ENCODE measurements at places on chromosomes 12 and 14.
A peak's percentile ranks its signal among the peaks of the same experiment; 100 is the strongest.

DNA sequence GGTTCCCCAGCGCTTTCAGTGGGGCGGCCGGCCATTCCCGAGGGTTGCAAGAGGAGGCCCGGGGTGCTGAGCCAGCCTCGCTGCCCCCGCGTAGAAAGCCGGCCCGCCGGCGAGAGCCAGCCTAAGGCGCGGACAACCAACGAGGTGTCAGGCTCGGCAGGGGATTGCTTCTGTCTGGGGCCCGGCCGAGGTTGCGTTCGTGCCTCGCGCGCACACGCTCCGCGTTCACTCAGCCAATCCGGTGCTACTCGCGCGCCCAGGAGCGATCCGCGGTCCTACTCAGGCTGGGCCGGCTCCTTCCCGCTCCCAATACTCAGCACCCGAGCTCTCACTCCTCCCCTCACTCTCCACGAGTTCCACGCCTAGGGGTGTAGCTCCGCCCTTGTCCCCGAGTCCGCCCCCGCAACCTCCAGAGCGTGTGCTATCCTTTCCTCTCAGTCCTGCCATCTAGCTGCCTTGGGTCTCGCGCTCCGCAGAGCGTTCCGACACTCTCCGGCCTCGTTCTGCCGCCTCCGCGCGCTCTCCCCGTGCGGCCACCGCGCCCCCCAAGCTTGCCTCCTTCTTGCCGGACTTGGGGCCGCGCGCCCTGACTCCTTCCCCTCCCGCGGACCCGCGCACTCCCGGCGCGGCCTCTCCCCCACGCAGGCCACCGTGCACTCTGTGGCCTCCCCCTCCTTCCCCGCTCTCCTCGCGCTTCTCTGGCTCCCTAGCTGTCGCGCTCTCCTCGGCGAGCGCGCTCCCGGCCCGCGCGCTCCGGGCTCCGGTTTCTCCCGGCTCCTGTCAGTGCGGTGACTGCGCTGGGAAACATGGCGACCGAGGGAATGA, at the start of gene GPHN:
TSS of gene GPHN (plus strand) at position 426 of the 825 bp plus-strand sequence.
- H3K27me3 ChIP-seq = no peaks in the 10 kb centered on the region
- H3K27ac ChIP-seq = peak within 1 kb of the TSS; percentile 90
- peak; percentile 96 for DNase-seq

DNA sequence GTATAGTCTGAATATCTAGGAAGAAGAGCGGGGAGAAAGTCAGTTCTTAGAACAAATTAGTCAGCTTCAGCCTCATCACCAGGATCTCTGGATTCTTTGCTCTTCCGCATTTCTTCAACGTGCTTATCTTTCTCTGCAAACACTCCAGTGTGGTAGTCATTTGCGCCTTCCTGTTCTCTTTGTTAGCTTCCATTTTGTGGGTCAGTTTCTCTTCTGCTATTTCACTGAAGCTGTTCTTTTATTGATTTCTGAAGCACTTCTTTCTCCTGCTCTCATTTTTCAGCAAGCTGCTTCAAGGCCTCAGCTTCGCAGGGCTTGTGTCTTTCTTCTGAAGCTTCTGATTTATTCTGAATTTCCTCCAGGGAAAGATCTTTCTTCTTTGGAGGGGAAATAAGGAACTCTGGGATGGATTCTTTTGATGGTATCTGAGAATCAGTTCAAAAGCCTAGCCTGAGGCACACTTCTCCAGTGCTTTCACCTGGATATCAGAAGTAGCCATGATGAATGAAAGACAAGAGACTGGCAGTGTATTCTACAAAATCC, 13.5 kb downstream of the AMN1 start:
- no peak overlapping the region for H3K4me3 ChIP-seq
- H3K36me3 ChIP-seq = no peaks in the 10 kb centered on the region
- H3K4me1 ChIP-seq = no peaks in the 10 kb centered on the region

GRCh38 chr12:843609-844008, 91.2 kb downstream of the WNK1 start:
- no peaks in the 10 kb centered on the region for H3K27me3 ChIP-seq
- no peak overlapping the region for H3K4me3 ChIP-seq
- no peaks in the 10 kb centered on the region for H3K36me3 ChIP-seq
- H3K4me1 ChIP-seq = no peaks in the 10 kb centered on the region

DNA sequence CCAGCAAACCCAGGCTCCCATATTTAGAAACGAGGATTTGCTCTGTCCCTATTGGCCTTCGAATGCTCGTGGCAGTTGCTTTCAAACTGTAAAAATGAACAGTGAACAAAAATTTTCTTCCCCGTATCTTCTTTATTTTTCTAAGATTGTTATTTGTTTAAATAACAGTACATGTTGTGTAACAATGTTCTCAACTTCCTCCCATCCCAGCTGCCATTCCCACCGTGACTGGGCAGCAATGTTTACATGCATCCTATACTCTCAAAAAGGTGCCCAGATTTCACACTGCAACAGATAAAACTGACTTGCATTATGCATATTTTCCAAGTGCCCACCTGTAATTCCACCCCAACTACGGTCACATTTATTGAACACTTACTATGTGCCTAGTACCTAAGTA, 12.8 kb downstream of the VCPKMT start:
- no peak for DNase-seq
- no peak overlapping the region for H3K4me3 ChIP-seq
- peaks cover 3% of the 10 kb centered on the region for H3K4me1 ChIP-seq
- no peak overlapping the region for H3K27ac ChIP-seq

DNA sequence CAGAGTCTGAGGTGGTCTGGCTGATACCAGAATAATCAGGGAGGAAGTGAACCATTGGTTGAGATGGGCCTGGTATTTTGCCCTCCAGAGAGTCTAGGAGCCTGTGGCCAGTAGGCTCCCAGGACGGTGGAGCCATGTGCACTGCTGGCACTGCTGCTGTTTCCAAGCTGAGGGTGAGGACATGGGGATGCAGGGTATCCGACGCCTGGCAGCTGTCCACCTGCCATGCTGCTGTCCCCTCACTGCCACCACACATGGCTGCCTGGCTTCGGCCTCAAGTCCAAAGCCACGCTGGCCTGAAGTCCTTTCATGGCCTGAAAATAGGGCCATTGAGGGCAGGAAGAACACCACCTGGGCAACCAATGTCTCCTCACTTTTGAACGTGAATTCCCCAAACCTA, 8.6 kb downstream of the CACNA1C start:
- no peak overlapping the region for H3K27ac ChIP-seq
- DNase-seq = no peak
- H3K36me3 ChIP-seq = no peaks in the 10 kb centered on the region
- H3K4me1 ChIP-seq = peaks cover 4% of the 10 kb centered on the region

DNA sequence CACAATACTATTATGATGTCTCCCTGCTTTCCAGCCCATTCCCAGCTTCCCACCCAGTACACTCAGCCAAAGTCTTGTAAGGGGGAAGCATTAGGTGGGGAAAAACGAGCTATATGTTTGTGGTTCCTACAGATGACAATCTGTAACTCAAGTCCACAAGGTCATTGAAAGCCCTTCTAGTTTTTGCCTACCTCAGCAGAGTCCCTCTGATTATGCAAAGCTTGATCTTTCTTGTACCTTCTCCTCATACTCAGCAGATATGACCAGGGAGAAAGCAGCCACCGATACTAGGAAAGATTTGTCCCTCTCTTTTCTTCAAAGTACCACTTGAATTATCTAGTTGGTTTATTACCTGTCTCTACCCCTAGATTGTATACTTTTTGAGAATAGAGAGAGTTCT, 10.6 kb downstream of the CMAS start:
- no peak overlapping the region for H3K4me3 ChIP-seq
- no peak for DNase-seq
- H3K27ac ChIP-seq = no peak overlapping the region
- H3K36me3 ChIP-seq = no peaks in the 10 kb centered on the region

DNA sequence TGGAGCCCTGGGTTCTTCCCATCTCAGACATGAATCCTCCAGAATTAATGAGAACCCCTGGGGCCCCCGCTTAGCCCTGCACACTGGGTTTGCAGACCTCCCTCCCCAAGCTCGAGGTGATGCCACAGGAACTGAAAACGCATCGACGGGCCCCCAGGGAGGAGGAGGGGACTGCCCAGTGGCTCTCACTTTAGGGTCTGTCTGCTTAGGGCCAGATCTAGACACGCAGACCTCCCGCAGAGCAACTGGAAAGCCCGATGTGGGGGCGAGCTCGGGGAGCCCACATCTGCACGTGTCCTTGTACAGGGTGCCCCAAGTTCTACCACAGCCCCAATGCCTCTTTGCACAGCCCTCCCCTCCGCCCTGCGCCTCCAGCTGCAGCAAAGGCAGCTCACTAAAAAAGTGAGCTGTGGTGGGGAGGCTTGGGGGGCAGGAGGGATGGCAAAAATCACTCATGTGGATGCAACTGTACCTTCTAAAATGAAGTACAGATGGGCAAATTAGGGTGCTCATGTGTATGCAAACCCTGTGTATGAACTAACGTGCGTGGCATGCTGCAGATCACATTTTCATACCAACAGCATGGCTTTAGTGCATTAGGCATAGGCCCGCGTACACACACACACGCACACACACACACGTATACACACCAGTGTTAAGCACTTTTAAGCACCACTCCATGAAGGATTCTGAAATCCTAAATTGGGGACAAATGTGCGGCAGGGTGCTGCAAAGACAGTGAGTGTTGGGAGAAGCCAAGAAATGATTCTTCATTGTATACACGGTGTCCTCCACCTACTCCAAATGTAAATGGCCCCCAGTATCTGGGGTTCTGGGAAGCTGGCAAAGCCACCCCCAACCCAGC, 99.9 kb upstream of the MAP1LC3B2 start:
- DNase-seq = no peak
- H3K27ac ChIP-seq = no peak overlapping the region
- no peaks in the 10 kb centered on the region for H3K27me3 ChIP-seq
- H3K4me1 ChIP-seq = no peaks in the 10 kb centered on the region

DNA sequence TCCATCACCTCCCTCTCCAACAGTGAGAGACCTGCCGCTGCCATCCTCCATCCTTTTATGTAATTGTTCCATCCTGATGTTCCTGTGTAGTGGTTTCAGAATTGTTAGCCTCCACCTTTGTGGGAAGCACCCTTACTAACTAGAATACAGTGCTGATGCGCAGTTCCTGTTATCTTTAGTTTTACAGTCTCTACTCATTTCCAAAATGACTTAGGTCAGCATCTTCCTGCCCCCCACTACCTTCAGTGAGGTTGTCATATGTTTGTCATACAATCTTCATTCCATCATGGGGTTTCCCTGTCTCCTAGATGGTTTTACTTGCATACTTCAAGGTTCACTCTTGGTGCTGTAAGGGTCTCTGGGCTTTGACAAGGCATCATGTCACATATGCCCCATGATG, 69.8 kb downstream of the EML1 start:
- no peak overlapping the region for H3K4me3 ChIP-seq
- no peak overlapping the region for H3K27ac ChIP-seq
- DNase-seq = no peak
- H3K36me3 ChIP-seq = no peaks in the 10 kb centered on the region
- no peaks in the 10 kb centered on the region for H3K4me1 ChIP-seq

DNA sequence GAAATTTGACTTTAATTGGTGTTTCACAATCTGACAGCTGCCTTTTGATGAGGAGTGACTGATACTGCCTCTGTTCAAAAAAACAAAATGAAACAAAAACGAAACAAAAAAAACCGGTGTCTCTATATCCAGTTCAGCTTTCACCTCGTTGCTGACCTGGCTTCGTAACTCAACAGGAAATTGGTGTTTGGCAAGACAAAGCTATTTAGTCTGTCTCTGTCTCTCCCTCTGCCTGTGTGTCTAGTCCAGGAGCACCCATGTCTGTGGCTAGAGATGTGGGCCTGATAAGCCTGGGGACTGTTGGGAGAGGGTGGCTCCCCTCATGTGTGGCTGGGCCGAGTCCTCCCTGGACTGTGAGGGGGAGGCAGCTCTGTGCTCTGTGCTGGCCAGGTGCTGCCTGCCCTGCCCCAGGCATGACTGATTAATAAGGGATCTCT, 11.3 kb downstream of the CACNA1C start:
- no peak overlapping the region for H3K4me3 ChIP-seq
- no peaks in the 10 kb centered on the region for H3K36me3 ChIP-seq
- no peaks in the 10 kb centered on the region for H3K4me1 ChIP-seq
- DNase-seq = peak; percentile 20
- H3K27me3 ChIP-seq = no peaks in the 10 kb centered on the region

- H3K4me3 ChIP-seq = no peak overlapping the region
- no peaks in the 10 kb centered on the region for H3K36me3 ChIP-seq
- no peak overlapping the region for H3K27ac ChIP-seq
- DNase-seq = no peak
Observed at GRCh38 chr12:15155271-15155670, 65.9 kb downstream of the RERG start.

GRCh38 chr12:100186071-100186470, 14.5 kb upstream of the ACTR6 start:
- H3K36me3 ChIP-seq = no peaks in the 10 kb centered on the region
- no peaks in the 10 kb centered on the region for H3K4me1 ChIP-seq
- H3K27ac ChIP-seq = peak overlapping the region; percentile 57

- peak overlapping the region; percentile 51 for H3K4me3 ChIP-seq
- H3K27ac ChIP-seq = peak overlapping the region; percentile 64
- H3K27me3 ChIP-seq = no peaks in the 10 kb centered on the region
- H3K4me1 ChIP-seq = peaks cover 11% of the 10 kb centered on the region
- DNase-seq = peak; percentile 24
- no peaks in the 10 kb centered on the region for H3K36me3 ChIP-seq
Observed at GRCh38 chr14:88551980-88552431, 2.8 kb downstream of the PTPN21 start.

GRCh38 chr12:8033153-8034044, 883 bp downstream of the FOXJ2 start:
- peak; percentile 64 for DNase-seq
- no peaks in the 10 kb centered on the region for H3K27me3 ChIP-seq
- peak overlapping the region; percentile 95 for H3K4me3 ChIP-seq
- peak overlapping the region; percentile 89 for H3K27ac ChIP-seq
- no peaks in the 10 kb centered on the region for H3K36me3 ChIP-seq
- peaks cover 27% of the 10 kb centered on the region for H3K4me1 ChIP-seq

DNA sequence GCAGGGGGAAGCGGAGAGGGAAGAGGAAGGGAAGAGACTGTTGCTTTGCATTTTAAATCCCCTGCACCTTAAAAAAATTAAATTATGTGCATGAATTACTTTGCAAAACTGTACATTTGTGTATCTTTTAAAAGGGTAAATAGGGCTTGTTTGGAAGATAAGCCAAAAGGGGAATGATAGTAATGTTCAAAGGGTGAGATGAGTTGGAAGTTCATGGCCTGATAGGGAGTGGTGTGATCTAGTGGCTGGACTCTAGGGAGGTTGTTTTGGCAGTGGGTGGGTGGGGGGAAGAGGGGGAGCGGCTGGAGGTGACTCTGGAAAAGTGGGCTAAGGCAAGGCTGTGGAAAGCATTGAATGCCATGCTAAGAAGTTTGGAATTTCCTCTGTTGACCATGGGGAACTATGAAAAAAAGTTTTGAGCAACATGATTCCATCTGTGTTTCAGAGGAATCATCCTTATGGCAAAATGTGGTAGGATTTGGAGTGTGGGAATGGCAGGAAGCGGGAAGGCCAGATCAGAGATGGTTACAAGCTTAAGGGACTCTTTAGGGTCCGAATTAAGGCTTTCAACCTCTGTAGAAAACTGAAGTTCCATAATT, 25.5 kb upstream of the EMP1 start:
- no peak overlapping the region for H3K27ac ChIP-seq
